ENCODE measurements at places on chromosomes 11 and 22.

DNA sequence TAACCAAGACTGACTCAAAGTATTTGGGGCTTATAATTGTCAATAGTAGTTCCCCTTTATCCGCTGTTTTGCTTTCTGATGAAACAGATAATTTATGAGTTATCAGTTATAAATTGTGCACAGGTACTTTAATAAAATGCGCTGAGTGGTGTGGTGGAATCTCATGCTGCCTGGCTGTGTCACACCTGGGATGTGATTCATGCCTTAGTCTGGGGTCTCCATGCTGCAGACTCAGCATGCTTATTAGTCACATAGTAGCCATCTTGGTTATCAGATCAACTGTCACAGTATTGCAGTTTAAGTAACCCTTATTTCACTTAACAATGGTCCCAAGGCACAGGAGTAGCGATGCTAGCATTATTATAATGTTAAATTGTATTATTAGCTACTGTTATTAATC is 995.2 kb downstream of the NTM start:
- DNase-seq: no peak

- DNase-seq: no peak
These were observed 238.2 kb upstream of the ZBED5 start for GRCh38 chr11:11095831-11096723.

- DNase-seq: no peak
These were observed 6.6 kb downstream of the SHANK2 start for GRCh38 chr11:71245601-71246391.

GRCh38 chr11:133123366-133123765 is 408.9 kb downstream of the OPCML start:
- no peak for DNase-seq

DNA sequence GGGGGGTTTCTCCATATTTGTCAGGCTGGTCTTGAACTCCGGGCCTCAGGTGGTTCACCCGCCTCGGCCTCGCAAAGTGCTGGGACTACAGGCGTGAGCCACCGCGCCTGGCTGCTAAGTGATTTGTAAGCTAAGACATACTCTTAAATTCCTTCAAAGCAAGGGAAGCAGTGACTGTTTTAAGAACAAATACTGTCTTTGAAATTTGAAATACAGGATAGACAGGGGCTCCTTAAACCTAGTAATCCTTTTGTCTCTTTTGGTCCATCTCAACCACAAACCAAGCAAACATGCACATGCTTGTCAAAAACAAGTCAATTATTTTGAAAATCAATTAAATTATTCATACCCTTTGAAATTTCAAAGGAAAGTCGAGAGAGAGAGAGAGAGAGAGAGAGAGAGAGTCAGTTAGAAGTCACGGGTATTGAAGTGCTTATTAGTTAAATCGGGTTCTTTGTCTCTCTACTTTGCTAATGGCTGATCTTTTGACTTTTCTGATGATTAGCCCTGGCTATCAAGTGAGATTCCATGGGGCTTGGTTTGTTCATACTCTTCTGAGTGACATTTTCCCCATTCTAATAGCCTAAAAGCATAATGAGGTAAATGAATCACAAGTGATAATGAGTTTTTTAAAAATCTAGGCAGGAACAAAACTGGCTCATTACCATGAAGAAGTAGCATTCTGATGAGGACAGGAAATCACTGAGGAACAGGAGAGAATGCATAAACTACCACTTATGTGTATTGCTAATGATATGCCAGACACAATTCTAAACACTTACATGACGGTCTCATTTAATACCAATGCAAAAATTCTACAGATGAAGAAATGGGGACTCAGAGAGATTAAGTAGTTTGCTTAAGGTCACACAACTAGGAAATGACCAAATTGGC is 48.0 kb downstream of the MCHR1 start:
- no peak for DNase-seq

DNA sequence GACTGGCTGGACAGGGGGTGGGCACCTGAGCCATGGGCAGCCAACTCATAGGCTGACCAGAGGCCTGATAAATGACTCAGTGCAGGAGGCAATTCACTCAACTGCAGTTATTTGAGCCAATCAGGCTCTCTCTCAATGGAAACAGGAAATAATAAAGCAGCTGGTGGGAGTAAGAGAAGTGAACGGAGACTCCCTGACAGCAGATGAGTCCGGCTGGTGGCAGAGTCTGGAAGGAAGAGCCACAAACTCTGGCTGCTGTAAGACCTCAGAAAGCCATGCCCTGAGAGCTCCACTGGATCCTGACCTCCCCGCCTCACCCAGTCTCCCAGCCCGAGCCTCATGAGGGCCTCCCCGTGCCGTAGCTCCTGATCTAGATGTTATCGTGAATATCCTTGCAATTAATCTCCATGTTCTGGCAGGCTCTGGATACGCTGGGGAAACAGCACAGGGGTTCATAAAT is 69.8 kb downstream of the TRIM29 start:
- peak; percentile 54 for DNase-seq

DNA sequence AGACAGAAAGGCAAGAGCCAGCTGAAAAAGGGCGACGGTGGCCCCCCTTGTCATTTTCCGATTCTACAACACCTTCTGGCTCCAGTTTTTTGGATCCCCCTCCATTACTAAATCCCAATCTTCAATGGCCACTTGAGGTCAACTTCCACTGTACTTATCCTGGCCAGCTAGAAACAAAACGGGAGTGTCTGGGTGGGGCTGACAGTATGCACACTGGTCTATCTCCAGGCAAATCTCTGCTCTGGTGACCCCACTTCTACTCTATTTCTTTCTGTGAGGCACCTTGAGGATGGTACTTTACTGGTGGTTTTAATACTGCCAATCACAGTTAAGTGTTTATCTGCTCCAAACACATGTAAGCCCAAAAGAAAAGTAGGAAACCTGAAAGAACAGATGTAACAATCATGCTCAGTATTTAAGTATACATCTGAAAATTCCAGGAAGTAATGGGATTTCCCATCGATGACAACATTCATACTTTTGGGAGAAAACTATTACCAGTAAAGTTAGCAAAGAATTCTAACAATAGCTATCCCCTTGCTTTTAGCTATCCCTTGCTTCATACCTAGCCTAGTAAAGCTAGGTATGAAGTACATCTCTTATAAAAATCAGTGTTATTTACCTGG is 16.0 kb downstream of the CDON start:
- no peak for DNase-seq

DNA sequence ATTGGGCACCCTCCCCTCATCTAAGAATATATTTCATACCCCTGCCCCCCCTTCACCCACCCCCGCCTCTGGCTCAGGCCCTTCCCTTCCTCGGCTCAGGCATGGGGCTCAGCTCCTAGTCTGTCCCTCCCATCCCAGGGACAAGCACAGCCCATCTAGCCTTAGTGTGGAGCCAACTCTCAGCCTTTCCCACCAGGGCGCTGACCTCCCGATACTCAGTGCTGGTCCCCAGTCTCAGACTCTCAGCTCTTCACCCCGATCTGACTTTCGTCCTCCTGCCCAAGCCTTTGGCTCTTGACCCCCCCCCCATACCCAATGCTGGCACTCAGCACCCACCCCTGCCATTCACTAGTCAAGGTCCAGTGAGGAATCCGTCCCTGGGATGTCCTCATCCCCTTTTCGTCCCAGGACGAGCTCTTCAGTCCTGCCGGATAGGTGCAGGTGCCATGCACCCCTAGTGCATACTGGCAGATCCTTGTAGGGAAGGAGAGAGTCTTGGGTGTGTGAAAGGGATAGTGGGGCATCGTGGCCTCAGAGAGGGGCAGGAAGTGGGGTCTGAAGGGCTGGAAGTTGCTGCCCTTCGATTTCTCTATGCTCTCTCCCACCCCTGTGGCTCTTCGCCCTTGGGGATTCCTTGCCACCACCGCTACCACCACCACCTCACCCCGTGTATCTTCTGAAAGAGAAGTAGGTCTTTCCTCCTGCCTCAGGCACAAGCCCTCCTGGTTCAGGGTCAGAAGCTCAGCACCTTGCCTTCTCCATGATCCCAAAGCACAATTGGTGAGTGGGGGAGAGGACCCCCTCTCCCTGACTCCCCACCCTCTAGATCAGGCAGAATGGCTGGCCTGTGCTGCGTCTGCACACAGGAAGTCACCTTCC is 2.4 kb downstream of the TPBGL start:
- no peak for DNase-seq

GRCh38 chr11:72556433-72556832 is 117.8 kb downstream of the PDE2A start:
- DNase-seq: no peak

GRCh38 chr11:107713009-107713408 is 1.2 kb upstream of the SLN start:
- DNase-seq: no peak

DNA sequence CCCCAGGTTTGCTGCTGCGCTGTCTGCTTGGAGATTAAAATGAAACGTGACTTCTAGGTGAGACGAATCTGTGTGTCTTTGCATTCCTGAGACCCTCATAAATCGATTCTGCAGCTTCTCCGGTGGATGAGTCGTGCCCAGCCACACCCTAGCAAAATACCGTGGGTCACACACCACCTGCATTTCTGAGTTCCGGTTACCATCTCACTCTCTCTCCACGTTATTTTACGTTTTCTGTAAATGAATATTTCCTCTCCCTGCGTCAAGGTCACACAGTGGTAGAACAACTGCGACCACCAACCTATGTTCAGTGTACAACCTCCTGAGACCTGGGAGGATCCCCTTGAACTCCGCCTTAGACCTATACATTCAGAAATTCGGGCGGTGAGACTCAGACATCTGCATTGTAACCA is 1.1 kb downstream of the YWHAH start:
- DNase-seq: no peak

DNA sequence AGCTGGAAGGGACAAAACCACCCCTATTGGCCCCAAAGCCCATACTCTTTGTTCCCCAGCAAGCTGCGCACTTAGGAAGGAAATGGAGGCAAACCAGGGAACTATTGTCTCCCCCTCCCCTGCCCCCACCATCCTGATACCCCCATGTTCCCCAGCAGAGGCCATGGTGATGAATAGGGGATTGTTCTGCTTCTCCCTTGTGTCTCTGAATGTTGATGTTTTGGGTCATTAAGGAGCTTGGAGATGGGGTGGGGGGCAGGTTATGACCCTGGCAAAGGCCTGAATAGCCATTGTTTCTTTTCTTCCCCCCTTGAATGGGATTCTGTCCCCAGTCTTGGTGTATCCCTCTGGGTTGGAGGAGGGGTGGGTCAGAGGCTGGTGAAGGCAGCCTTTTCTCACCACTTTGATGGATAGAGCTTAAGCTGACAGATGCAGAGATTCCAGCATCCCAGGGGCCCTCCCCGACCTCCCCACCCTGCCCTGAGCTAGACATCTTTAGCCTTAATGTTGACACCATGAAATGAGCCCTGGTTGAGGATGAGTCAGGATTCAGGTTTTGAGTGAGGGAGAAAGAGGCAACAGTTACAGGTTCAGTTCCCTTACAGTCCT is 8.3 kb downstream of the DTX4 start:
- DNase-seq: no peak

GRCh38 chr11:13118650-13119049 is 109.5 kb downstream of the RASSF10 start:
- DNase-seq: no peak

DNA sequence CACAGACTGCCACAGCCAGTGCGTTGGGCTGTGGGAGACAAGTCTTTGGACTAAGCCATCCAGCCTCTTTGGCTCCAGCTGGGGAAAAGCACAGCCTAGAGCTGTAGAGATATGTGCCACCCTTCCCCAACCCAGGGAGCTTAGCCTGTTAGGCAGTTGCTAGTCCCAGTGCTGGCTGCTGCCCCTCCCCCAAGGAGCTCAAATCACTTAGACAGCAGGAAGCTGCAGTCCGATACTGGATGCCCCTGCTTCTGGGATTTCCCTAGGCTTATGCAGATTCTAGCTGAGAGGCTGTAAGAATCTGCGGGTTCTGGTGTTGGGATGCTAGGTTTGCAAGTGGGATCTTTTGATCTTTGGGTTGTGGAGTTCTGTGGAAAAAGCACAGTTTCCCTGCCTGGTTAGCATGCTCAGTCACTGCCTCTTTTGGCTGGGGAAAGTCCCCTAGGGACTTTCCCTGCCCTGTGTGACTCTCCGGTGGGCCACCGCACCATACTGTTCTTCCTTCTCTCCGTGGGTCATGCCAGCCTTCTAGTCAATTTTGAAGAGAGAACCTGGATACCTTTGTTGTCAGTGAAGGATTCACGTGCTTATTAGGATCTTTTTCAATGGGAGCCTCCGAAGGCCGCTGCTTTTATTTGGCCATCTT is 792.0 kb downstream of the KCNA4 start:
- no peak for DNase-seq

DNA sequence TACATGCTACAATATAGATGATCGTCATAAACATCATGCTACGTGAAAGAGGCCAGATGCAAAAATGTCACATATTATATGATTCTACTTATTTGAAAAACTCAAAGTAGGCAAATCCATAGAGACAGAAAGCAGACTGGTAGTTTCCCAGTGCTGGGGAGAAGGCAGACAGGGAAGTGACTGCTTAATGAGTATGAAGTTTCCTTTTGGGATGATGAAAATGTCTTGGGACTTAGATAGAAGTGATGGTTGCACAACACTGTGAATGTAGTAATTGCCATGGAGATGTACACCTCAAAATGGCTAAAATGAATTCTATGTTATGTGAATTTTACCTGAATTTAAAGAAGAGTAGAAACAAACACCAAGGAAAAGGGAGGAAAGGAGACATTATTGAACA is 45.2 kb upstream of the EHF start:
- peak; percentile 87 for DNase-seq

DNA sequence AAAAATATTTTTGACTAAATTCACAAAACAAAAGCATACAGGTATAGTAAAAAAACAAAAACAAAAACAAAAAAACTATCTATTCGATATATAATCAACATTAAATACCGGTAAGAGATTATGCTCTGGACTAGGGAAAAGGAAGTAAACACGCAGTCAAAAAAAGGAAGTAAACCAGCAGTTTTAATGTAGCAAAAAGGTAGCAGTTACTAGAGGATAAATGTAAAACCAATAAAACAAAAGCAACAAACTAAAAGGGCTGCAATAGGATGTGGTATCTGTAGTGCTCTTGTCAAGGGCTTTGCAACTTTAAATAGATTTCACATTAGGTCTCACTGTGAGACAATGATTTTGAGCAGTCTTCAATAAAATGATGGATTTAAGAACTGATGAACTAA is 2.4 kb downstream of the TRIM22 start:
- DNase-seq: no peak

DNA sequence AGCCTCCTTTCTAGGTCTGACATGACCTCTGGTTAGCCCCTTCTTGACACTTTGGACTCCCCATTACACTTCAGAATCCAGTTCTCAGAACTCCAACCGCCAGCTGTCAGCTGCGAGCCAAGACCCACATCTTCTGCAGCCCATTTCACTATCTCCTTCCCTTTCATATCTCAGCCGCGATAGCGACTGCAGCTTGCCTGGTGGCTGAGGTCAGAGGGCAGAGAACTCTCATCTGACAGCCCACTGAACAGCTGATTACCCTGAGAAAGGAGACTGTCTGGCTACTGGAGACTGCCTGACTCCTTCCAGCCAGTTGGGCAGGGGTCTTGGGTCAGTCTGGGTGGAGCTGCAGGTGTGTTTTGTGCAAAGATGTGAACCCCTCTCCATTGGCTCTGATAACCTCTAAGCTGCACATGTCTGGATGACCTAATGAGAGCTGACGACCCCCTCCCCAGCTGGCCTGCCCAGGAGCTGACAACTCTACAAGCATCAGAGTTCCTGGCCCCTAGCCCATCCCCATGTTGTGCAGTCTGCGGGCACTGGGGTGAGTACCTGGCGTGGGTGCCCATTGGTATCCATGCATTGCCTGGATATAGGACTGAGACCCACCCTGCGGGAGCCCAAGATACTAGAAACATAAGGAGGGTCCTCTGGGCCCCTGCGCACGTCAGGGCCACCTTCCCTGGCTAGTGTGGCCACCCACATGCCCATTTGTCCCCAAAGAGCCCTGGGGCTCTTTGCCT is 1.1 kb downstream of the CHRM1 start:
- no peak for DNase-seq

GRCh38 chr22:43998679-43999264 is 25.3 kb upstream of the PARVB start:
- DNase-seq: no peak
